LNCaP clone FGC (cell line): ENCODE measurements at places on chromosomes 7 and 10.

GRCh38 chr7:14092331-14092730 lies 102.9 kb upstream of the ETV1 start:
- DNase-seq = peak; percentile 11

DNA sequence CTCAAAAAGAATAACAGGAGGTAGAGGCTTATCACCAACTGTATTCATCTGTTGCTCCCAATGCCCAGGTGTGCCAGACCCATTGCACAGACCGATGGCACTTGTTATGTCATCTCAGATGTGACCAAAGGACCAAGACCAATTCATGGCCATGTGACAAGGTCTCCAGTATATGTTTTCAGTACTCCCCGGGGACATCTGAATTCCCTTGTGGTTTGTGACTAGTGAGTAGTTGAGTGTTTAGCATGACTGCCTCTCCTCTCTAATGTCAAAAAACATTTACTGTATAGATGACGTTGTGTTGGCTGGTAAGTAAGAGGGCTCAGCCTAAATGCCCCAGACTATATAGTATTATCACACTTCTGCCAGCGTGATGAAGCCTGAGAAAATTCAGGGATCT lies 202.1 kb upstream of the SMIM30 start:
- DNase-seq = no peak

DNA sequence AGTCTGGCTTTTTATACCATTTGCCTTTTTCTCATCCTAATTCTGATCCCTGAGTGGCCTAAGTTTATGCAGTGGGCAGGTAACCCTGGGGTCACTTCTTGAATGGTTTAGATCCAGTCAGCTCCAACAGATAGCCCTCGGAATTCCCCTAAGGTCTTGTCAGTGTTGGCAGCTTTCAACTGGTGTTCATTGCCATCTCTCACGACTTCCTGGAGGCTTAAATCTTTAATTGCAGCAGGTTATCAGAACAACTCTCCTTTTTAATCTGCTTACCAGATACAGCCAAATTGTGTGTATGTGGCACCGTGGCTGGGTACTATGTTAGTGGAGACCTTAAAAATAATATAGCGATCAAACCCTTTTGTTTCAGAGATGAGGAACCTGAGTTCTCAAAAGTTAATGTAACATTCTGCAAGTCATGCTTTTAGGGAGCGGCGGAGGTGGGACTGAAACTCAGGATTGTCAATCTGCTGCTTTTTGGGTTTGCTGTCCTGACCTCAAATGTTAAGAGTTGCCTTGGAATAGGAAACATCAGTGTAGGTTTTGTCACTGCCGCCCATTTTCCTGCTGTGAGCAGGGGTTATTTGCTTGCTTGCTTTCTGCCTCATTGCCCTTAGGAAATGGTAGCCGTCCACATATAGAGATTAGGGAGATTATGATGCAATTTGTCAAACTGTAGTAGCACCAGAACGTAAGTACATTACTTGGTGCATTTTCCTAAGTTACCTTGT lies 818 bp downstream of the DLD start:
- no peak for DNase-seq

- no peak for DNase-seq
These were observed 38.4 kb upstream of the GDF10 start for GRCh38 chr10:47261556-47261955.

GRCh38 chr7:121494516-121494915 lies 98.4 kb upstream of the FAM3C start:
- DNase-seq = no peak

GRCh38 chr7:45988405-45989057 lies 67.5 kb upstream of the IGFBP3 start:
- DNase-seq = no peak

GRCh38 chr7:117137868-117138267 lies 184.6 kb downstream of the ST7 start:
- DNase-seq = no peak

GRCh38 chr7:121544726-121545125 lies 148.6 kb upstream of the FAM3C start:
- DNase-seq = no peak

- DNase-seq = no peak
These were observed 534.0 kb upstream of the FOXK1 start for GRCh38 chr7:4147926-4148620.

DNA sequence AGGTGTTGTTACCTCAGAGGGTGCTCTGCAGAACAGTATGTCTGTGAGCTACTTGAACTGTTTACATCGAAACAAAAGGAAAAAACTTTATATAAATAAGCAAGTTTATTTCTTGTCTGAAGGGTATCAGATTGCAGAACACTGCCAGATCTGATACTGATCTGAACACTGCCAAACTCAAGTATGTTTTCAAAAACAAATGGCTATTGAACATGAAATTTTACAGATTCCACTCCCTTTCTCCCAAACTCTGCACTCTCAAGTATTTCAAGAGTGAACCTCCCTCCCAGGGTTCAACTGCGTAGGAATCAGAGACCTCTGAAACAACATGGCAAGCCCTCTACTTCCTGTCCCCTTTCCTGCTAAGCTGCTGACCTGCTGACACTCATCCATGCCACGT lies 216.6 kb downstream of the ZNF33B start:
- no peak for DNase-seq

DNA sequence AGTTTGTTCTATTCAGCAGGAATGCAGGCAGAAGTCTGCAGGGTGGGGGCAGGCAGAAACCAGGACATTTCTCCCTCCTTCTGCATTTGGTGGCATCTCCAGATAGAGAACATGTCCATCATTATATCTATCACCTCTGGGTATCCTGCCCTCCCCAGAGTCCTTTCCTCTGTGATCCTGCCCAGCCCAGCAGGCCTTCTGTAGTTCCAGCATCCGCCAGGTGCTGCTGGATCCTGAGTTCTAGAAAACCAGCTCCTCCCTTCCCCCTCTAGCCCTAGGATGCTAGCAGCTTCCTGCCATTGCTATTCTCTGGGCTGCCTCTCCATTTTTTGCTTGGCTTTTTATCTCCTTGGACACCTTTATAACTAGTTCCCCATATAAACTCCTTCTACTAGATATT lies 180.3 kb downstream of the KCNMA1 start:
- no peak for DNase-seq

DNA sequence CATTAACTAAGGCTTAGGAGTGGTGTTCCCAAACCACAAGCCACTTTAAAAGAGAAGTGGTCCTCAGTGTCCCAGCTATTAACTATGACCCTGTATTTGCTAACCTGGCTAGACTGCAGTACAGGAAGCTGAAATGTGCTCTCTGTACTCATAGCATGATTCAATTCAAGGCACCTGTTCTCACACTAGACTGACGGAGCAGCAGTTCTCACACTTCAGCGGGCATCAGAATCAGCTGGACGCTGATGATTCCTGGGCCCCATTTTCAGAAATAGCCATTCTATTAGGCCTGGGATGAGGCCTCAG lies 24.5 kb upstream of the MSRB2 start:
- no peak for DNase-seq

DNA sequence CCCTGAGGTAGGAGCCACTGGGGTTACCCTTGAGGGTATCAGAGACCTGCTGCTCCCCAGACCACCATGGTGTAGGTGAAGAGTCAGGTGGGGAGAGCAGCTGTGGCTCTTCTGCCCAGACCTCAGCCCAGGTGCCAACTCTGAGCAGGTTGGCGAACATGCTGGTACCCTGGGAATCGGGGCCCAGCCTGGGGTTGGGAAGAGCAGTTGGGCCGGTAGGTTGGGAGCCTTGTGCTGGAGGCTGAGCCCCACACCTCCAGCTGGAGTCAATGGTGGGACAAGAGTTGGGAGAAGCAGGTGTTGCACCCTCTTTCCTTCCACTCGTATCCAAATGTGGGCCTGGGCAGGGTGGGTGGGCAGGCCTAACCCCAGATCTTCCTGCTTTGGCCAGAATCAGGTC lies 114.5 kb downstream of the CDH23 start:
- DNase-seq = no peak

- DNase-seq = peak; percentile 8
These were observed 68.5 kb upstream of the EEPD1 start for GRCh38 chr7:36084485-36085091.

DNA sequence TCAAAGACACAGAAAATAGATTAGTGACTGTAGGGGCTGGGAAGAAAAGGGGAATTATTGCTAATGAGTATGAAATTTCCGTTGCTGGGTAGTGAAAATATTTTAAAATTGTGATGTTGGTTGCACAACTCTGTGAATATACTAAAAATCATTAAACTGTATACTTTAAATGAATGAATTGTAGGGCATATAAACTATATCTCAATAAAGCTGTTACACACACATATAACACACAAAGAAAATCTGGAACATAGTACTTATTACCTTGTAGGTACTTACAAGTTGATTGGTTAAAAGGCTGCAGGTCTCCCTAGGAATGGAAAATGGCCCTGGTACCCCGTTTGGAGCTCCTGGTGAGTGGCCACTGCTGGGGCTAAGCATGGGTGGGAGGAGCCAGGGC lies 27.1 kb upstream of the VCL start:
- DNase-seq = no peak

- no peak for DNase-seq
These were observed 16.5 kb downstream of the MAT1A start for GRCh38 chr10:80272793-80273522.

DNA sequence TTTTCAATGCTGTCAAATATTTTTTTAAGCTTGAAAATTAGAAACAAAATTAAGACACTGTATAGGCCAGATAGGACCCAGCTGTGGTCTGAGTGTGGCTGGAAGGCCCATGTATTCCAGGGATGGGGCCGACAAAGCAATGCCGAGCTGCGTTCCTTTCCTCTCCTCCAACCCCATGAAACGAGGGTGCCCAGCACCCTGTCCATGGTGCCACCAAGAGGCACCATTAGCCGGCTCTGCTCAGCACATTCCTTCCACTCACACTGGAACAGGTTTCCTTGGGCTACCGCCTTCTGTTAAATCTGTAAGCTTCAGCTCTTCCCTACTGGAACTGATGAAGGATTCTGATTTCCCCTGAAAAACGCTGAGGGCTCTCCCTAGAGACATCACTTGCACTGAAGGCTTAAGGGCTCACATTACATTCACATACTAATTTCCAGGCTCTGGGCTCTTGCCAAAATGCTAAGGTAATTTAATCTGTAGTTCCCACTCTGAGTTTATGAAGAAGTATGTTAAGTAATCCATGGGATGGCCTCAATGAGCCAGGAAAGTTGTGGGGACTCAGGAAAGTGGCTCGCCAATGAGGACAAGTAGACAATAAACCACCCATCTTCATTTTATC lies 73.7 kb upstream of the CAMK2B start:
- no peak for DNase-seq

- no peak for DNase-seq
These were observed 282.7 kb upstream of the SEMA3D start for GRCh38 chr7:85469446-85470010.

DNA sequence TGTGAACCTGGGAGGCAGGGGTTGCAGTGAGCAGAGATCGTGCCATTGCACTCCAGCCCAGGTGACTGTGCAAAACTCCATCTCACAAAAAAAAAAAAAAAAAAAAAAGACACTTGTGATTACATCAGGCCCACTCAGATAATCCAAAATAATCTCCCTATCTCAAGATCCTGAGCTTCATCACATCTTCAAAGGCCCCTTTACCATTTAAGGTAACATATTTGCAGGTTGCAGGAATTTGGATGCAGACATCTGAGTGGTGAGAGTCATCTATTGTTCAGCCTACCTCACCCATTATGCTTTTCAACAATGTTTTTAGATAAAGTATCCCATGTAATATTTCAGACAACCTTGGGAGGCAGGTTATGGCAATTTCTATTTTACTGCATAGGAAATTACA lies 51.4 kb upstream of the EXOC4 start:
- no peak for DNase-seq
